CD8-positive, alpha-beta memory T cell (primary cell): ENCODE measurements at places on chromosomes 6 and 20.

DNA sequence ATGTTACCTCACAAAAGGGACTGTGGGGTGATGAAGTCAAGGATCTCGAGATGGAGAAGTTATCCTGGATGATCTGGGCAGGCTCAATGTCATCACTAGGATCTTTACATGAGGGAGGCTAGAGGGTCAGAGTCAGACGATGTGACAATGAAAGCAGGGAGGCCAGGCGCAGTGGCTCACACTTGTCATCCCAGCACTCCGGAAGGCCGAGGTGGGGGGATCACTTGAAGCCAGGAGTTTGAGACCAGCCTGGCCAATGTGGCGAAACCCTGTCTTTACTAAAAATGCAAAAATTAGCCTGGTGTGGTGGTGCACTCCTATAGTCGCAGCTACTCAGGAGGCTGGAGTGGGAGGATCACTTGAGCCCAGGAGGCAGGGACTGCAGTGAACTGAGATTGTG is 68.8 kb downstream of the TTLL2 start:
- no peak for DNase-seq

DNA sequence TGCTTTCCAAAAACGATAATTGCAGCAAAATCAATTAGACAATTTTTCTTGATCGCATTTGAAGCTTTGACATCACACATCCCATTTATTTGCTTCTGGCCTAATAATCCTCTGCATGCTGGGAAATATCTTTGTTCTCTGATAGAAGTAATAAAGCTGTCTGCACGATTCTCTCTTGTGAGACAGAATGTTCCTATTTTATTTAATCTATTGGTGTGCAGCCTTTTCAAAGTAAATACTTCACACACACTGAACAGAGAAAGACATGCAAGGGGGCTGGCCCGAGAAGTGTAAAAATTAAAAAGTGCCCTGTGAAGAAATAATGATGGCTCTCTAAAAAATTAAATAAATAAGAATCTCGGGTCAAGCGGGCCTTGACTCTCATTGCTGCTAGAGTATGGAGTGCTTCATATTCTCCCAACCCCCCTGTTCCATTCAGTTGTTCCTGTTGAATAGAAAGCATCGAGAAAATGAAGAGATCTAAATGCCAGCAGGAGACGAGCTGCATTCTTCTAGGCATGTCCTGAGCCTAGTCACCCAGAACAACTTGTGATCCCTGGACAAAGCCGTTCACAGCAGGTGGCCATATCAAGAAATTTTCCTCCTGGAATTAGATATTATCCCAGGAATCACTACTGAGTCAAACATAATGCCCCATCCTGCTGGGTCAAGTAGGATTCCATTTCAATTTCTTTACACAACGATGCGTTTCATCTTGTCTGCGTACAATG is 625.9 kb upstream of the EPHA7 start:
- no peak for DNase-seq

GRCh38 chr6:53391170-53391569 is 42.4 kb upstream of the ELOVL5 start:
- DNase-seq: no peak

GRCh38 chr20:10828180-10828579 is 154.4 kb upstream of the JAG1 start:
- DNase-seq: no peak

- DNase-seq: no peak
Observed at GRCh38 chr6:139639507-139639906, 265.1 kb upstream of the CITED2 start.

GRCh38 chr20:45940053-45940452 is 5.6 kb downstream of the PCIF1 start:
- DNase-seq: no peak

GRCh38 chr6:92404281-92404680 is 1015.1 kb downstream of the EPHA7 start:
- no peak for DNase-seq

DNA sequence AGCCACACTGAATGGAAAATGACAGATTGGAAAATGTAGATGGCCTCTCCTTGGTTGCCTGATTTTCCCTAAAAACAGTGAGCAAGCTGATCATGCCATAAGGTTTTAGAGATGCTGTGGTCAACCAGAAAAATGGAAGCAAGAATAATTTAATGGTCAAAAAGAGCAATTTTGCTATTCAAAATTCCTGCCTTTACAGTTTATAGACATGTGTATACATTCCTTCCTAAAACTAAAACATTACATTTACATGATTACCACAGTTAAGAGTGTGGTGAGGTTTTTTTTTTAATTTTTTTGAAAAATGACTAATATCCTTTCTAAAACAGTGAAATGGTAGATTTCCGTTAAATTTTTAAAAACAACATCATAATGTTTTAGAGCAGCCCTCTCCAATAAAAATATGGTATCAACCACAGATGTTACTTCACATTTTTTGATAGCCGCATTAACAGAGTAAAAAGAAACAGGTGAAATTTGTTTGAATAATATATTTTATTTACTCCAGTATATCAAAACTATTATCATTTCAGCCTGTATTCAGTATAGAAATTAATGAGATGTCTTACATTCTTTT is 407.0 kb upstream of the SOX4 start:
- no peak for DNase-seq

DNA sequence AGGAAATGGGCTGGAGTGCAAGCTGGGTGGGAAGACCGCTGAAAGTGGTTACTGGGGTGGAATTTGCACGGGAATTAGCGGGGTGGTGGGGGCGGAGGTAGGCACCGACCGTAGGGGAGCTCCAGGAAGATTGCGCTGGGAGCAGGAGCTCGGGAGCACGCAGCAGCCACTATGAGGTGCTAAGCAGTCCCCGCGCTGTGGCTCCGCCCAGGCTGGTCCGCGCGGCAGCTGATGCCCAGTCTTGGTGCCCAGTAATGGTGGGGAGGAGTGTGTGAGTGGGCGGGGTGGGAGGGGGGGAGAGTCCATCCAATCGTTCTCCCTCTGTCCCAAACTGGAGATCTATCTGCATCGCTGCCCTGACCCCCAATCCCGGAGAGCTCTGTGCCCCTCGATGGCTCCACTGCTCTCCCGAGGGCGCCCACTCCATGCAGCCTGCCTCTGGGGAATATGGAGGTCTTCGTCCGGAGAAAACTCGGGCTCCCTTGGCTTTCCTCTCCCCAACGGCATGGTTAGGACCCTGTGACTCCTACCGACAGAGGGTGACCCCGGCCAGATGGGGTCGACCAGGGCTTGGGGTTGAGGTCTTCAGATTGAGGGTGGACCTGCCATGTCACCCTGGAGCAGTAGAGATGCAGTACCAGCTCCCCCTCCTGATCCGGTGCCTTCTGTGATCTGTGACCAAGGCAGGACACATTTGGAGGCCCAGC is 5.3 kb downstream of the TP53TG5 start:
- no peak for DNase-seq

DNA sequence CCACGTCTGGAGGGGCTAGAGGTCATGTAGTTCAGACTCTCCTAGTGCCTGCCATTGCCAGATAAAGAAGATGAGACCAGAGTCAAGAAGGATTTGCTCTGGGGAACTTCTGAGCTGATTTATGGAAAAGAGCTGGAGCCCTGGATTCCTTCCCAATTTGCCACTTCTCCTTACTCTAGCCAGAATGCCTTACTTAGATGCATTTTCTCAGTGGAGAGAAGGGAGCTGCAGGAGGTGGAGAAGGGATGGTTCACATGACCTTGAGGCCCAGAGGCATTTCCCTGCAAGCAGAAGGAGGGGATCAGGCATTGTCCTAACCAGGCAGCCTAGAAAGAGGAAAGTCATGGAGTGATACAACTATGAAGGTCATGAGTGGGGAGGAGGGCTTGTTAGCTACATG is 122.2 kb downstream of the UNC5CL start:
- no peak for DNase-seq

DNA sequence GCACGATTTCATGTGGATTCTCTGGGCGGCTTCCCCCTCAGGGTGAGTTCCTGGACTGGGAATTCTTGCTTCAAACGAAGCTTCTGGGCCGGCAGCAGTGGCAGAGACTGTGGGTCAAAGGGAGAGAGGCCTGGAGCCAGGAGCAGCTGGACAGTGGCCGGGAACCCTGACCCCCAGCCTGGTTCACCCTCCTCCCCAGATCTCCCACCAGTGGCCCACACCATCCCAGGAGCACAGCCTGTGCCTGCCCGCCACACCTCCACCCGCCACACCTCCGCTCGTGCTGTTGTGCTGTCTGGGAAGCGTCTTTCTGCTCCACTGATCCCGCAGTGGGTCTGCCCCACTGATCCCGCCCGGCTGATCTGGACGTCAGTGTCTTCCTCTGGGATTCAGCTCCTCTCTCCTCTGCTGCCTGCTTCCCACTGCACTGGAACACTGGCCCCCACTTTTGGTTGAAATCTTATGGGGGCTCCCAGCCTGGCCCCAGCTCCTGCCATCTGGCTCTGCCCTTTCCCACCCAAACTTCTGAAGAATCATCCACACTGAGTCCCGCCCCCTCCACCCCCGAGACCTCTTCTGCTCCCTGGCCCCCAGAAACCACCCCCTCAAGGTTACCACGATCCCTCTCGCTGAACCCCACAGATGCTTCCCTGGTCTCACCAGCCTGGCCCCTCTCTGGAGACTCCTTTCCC is 9.8 kb downstream of the ZBP1 start:
- DNase-seq: no peak

DNA sequence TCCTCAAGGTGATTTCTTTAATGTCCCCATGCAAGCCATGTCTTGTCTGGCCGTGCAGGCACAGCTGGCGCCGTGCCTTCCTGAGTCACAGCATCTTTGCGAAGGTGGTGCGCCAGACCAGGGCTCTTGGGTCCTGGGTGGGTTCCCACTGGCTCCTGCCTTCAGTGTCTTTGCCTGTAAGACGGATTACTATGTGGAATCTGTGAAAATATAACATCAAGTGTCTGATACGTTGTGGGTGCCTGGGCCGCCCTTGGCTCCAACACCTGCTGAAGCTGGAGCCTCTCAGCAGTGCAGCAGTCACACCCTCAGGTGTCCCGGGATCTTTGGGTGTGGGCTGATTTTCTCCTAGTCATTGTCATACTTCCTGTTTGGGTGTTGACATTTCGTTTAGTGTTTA is 3.2 kb downstream of the OSBPL2 start:
- no peak for DNase-seq

- no peak for DNase-seq
Observed at GRCh38 chr6:145808239-145808638, 6.4 kb downstream of the FBXO30 start.

DNA sequence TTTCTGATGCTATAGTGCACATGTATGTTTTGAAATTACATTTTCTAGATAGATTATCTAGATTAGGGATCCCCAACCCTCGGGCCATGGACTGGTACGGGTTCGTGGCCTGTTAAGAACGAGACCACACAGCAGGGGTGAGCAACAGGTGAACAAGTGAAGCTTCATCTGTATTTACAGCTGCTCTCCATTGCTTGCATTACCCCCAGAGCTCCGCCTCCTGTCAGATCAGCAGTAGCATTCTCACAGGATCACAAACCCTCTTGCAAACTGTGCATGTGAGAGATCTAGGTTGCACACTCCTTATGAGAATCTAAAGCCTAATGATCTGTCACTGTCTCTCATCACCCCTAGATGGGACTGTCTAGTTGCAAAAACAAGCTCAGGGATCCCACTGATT is 10.4 kb downstream of the CEP57L1 start:
- DNase-seq: no peak

DNA sequence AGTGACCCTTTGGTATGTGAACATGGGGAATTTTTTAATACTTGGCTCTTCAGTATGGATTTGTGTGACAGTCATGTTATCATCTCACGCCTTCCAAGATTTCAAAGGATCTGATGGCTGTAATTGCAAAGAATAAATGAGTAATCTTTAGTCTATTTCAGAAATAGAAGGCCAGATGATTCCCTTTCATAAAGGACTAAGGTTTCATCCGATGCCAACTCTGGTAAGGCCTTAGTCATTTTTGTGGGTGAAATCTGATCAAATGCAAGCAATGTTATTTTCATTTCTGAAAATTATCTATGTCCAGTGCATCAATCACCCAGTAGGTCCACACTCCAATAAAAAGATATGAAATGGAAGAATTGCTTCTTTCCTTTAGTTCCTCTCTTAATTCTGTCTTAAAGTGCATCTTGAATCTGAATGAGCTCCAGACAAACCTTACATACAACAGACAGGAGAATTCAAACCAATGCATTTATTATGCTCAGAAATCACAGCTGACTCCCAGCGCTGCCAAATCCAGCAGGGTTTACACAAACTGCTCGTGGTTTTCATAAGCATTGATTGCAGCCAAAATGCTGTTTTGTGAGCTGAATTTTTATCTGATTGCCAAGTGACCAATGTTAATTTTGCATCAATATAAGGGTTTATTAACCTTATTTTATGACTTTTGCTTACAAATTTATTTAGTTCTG is 565.2 kb upstream of the MARCKS start:
- DNase-seq: no peak

DNA sequence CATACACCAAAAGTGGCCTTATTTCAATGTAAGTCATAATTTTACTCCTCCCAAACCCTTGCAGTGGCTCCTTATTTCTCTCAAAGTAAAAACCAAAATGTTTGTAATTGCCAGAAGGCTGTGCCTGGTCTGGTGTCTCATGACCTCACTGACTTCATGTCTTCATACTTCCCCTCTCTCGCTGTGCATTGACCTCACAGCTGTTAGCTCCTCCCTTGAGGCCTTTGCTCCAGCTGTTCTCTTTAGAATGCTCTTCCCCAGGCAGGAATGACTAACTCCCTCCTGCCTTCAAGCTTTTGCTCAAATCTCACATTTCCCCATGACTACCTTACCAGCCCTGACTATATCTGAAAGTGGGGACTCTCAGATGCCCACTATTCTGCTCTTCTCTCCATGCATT is 83.3 kb downstream of the MTFR2 start:
- no peak for DNase-seq

DNA sequence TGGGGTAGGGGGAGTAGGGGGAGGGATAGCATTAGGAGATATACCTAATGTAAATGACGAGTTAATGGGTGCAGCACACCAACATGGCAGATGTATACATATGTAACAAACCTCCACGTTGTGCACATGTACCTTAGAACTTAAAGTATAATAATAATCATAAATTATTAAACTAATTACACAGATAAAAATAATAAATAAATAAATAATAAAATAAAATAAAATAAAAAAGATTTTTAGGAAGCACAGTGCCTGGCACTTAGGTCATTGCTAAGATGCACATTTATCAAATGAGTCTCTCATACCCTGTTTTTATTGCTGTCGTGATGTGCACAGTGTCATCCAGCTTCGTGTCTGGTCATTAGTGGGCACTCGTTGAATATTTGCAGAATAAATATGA is 19.0 kb upstream of the RTF2 start:
- DNase-seq: no peak
